AG20443 (cell line): ENCODE measurements at places on chromosomes 6 and 20.

GRCh38 chr6:13260101-13260598 lies 68.2 kb downstream of the TBC1D7 start:
- no peak for DNase-seq

DNA sequence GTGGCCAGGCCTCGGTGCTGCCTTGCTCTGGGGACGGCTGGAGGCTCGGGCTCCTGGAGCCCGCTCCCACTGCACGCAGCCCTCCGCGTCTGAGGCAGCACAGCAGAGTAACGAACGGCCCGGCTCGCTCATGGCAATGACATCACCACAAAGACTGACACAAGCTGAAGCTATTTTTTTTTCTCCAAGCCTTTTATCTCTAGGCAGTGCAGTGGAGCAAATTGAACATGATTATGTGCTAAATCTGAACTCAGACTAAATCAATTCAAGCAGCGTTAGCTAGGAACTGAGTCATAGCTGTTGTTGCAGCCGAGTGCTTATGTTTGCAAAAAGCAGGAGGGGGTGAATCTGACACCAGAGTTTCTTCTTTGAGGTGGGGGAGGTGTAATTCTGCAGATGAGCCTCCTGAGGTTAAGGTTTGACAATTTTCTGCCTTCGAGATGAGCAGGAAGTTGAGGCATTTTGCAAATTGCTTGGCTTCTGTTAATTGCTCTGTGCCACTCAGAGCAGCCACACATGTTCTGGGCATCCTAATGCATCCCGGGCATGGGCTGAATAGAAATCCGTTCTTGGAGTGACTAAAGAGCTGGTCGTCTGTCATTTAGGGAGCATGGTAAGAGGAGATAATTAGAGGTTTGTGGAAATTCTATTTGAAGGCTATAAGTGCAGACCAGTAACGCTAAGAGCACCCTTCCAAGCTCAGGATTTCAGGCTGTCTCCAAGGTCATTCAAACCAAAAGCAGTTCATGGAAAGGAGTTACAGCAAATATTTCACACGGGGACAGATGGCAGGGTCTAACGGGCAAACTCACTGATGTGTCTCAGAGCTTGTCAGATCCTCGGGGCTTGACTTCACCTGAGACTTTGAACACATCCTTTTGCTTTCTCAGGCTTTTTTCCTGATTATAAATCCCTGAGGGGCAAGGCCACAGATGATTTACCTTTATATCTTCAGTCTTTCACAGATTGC lies 155.1 kb upstream of the ENPP5 start:
- DNase-seq = peak; percentile 67

- no peak for DNase-seq
Observed at GRCh38 chr6:144189351-144189750, 39.0 kb downstream of the STX11 start.

DNA sequence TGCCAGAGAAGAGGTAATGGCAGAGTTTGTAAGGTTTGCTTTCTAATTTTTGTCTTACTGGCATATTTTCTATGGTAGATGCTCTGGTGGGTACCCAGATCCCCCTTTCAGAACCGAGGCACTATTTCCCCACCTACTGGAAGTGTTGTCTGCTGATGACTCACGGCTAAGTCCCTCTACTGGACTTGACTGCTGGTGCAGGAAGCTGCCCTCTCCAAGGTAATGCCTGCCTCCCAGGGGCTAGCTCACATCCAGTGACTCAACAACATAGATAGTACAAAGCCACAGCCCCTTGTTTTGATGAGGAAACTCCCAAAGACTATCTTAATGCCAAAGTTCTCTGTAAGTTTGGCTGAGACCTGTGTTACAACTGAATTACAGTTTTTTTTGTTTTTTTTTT lies 285.4 kb upstream of the FLRT3 start:
- DNase-seq = peak; percentile 29
